Activated CD8-positive, alpha-beta T cell treated with anti-CD3 and anti-CD28 coated beads, Interleukin-2, amount 10 ng/mL, durations not matched to agents 7 days and 5 days (primary cell): ENCODE measurements at places on chromosomes 4 and X. TPM values are rescaled to one million over a fixed set of nuclear protein-coding genes. Genes with fewer than 3 reads are reported as not detected.
A peak's percentile ranks its signal among the peaks of the same experiment; 100 is the strongest.

GRCh38 chr4:2615821-2616220 lies 79.4 kb downstream of the FAM193A start:
- H3K27ac ChIP-seq, result no peak overlapping the region
- no peak for DNase-seq
- H3K4me3 ChIP-seq, result no peak overlapping the region
- H3K36me3 ChIP-seq, result peaks cover 2% of the 10 kb centered on the region
- H3K27me3 ChIP-seq, result no peaks in the 10 kb centered on the region
- peaks cover 1% of the 10 kb centered on the region for H3K4me1 ChIP-seq

DNA sequence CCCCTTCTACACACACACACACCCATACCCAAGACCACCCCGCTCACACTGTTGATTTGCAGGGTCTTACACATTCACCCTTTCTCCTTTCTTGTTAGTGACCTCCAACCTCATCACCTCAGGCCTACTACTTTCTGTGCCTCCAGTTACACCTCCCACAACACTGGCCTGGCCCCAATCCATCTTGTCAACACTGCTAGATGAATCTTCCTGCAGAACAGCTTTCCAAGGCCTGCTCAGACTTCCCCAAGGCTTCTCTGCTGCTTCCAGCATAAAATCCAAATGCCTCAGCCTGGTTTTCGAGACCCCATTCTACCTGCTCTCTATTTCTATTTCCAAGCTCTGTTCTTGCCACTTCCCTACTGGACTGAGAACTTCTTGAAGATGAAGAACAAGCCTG lies 79.9 kb downstream of the NHSL2 start:
- no peak overlapping the region for H3K4me3 ChIP-seq
- no peak for DNase-seq
- H3K27me3 ChIP-seq, result no peaks in the 10 kb centered on the region
- no peaks in the 10 kb centered on the region for H3K36me3 ChIP-seq
- peaks cover 19% of the 10 kb centered on the region for H3K4me1 ChIP-seq
- no peak overlapping the region for H3K27ac ChIP-seq

- H3K4me3 ChIP-seq, result no peak overlapping the region
- H3K27me3 ChIP-seq, result no peaks in the 10 kb centered on the region
- no peak for DNase-seq
Observed at GRCh38 chrX:46791927-46792809, 33.2 kb upstream of the SLC9A7 start.

- DNase-seq, result no peak
- no peak overlapping the region for H3K4me3 ChIP-seq
- no peaks in the 10 kb centered on the region for H3K4me1 ChIP-seq
- H3K27ac ChIP-seq, result no peak overlapping the region
Observed at GRCh38 chrX:15567886-15568616, 32.7 kb downstream of the ACE2 start.

- H3K27ac ChIP-seq, result no peak overlapping the region
- no peak for DNase-seq
- H3K4me3 ChIP-seq, result no peak overlapping the region
- no peaks in the 10 kb centered on the region for H3K36me3 ChIP-seq
- peaks cover 7% of the 10 kb centered on the region for H3K27me3 ChIP-seq
Observed at GRCh38 chrX:38675856-38676255, 114.5 kb downstream of the TSPAN7 start.

GRCh38 chrX:135024526-135024925 lies 2.2 kb upstream of the RTL8B start:
- H3K27ac ChIP-seq, result no peak overlapping the region
- peaks cover 47% of the 10 kb centered on the region for H3K27me3 ChIP-seq
- DNase-seq, result no peak
- H3K36me3 ChIP-seq, result no peaks in the 10 kb centered on the region

- no peak overlapping the region for H3K27ac ChIP-seq
- DNase-seq, result no peak
- H3K4me3 ChIP-seq, result no peak overlapping the region
- peaks cover 18% of the 10 kb centered on the region for H3K27me3 ChIP-seq
- peaks cover 6% of the 10 kb centered on the region for H3K4me1 ChIP-seq
Observed at GRCh38 chr4:83617371-83618035, 81.6 kb downstream of the GPAT3 start.

- H3K36me3 ChIP-seq, result no peaks in the 10 kb centered on the region
- H3K4me3 ChIP-seq, result peak overlapping the region; percentile 51
- H3K4me1 ChIP-seq, result peaks cover 12% of the 10 kb centered on the region
- peak; percentile 66 for DNase-seq
Observed at GRCh38 chr4:88244816-88245579, 39.4 kb downstream of the PPM1K start.

GRCh38 chrX:130165703-130166502 lies at the start of gene AIFM1:
Gene AIFM1 (minus strand): TSS chrX:130165841. CDS start chrX:130165656, 185 bp downstream.
- H3K36me3 ChIP-seq, result peaks cover 5% of the 10 kb centered on the region
- peak; percentile 91 for DNase-seq
- H3K4me1 ChIP-seq, result peaks cover 49% of the 10 kb centered on the region
- peak within 1 kb of the TSS; percentile 80 for H3K4me3 ChIP-seq

GRCh38 chrX:15739886-15740285 lies 1.8 kb downstream of the CA5B start:
- no peaks in the 10 kb centered on the region for H3K27me3 ChIP-seq
- H3K4me1 ChIP-seq, result peaks cover 29% of the 10 kb centered on the region
- no peak overlapping the region for H3K27ac ChIP-seq

- peaks cover 89% of the 10 kb centered on the region for H3K27me3 ChIP-seq
- H3K4me1 ChIP-seq, result peaks cover 10% of the 10 kb centered on the region
- peaks cover 33% of the 10 kb centered on the region for H3K36me3 ChIP-seq
- peak overlapping the region; percentile 18 for H3K27ac ChIP-seq
- H3K4me3 ChIP-seq, result no peak overlapping the region
Observed at GRCh38 chr4:110618581-110619462, 4.1 kb downstream of the PITX2 start.

- no peak overlapping the region for H3K4me3 ChIP-seq
- peaks cover 2% of the 10 kb centered on the region for H3K4me1 ChIP-seq
- no peaks in the 10 kb centered on the region for H3K27me3 ChIP-seq
- no peaks in the 10 kb centered on the region for H3K36me3 ChIP-seq
Observed at GRCh38 chrX:43961699-43962098, 11.5 kb downstream of the NDP start.

DNA sequence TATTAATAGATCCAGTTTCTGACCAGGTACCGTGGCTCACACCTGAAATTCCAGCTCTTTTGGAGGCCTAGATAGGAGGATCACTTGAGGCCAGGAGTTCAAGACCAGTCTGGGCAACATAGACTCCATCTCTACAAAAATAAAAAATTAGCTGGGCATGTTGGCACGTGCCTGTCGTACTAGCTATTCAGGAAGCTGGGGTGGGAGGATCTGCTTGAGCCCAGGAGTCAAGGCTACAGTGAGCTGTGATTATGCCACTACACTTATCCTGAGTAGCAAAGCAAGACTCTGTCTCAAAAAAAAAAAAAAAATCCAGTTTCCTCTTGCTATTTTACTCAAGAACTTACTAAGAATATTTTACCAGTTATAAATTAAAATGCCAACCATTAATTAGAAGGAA lies 91.7 kb downstream of the SLC10A6 start:
- no peak for DNase-seq
- peaks cover 5% of the 10 kb centered on the region for H3K27me3 ChIP-seq
- H3K4me1 ChIP-seq, result no peaks in the 10 kb centered on the region
- no peak overlapping the region for H3K4me3 ChIP-seq
- H3K27ac ChIP-seq, result no peak overlapping the region

- no peaks in the 10 kb centered on the region for H3K4me1 ChIP-seq
- no peaks in the 10 kb centered on the region for H3K27me3 ChIP-seq
- no peaks in the 10 kb centered on the region for H3K36me3 ChIP-seq
- DNase-seq, result no peak
- H3K27ac ChIP-seq, result no peak overlapping the region
Observed at GRCh38 chr4:107050525-107051135, 14.5 kb upstream of the DKK2 start.

The SLITRK4 gene
- not detected for total RNA-seq

The CXorf58 gene
- 0.31 TPM for total RNA-seq

The CT45A7 gene
- not detected for total RNA-seq
